ENCODE measurements at places on chromosomes 11 and 22.
A peak's percentile ranks its signal among the peaks of the same experiment; 100 is the strongest.

- no peak for DNase-seq
Measured at GRCh38 chr11:64751580-64751979, 7.6 kb upstream of the RASGRP2 start.

- no peak for DNase-seq
Measured at GRCh38 chr11:129324533-129325175, 51.0 kb upstream of the BARX2 start.

GRCh38 chr11:19164230-19164855, 37.4 kb downstream of the CSRP3 start:
- no peak for DNase-seq

- no peak for DNase-seq
Measured at GRCh38 chr11:10979529-10979928, 121.7 kb upstream of the ZBED5 start.

- DNase-seq: no peak
Measured at GRCh38 chr11:84526250-84526649, 1100.9 kb downstream of the DLG2 start.

- DNase-seq: no peak
Measured at GRCh38 chr22:36580371-36580770, 51.4 kb upstream of the EIF3D start.

DNA sequence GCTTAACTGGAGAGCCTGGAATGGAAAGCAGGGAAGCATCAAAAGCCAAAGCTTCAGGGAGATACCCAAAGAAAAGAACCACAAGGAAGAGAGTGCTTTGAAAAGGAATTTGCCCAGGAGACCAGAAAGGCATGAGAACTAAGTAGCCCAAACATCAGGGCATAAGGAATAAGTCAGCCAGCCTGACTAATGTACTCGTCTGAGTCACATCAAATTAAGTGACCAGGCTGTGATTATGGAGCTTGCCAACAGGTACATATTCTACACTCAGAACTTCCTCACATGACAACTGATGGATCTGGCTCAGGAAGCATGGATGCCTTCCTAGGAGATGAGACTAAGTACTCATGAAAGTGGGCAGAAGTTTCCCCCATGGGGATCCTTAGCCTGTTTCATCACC, 366.7 kb downstream of the BUD13 start:
- no peak for DNase-seq

DNA sequence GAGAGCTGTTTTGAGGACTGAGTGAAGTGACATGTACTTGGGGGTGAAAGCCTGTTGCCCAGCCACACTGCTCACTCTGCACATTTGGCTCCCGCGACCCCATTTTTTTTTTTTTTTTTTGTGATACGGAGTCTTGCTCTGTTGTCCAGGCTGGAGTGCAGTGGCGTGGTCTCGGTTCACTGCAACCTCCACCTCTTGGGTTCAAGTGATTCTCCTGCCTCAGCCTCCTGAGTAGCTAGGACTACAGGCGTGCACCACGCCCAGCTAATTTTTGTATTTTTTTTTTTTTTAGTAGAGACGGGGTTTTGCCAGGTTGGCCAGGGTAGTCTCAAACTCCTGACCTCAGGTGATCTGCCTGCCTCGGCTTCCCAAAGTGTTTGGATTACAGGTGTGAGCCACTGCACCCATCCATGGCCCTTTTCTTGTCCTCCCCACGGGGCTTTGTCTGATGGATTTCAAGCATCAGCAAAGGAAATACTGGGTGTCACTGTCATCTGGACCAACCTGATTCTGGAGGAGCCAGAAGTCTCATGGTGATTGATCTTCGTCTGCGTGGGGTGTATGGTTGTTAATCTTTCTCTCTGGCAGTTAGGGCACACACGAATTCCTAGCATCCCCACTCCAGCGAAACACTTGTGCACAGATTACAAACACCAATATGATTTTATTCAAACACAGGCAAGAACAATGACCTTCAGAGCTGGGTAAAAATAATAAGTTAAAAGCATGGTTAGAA, 3.4 kb upstream of the UCP3 start:
- no peak for DNase-seq

GRCh38 chr11:17026487-17027082, 12.4 kb upstream of the PLEKHA7 start:
- no peak for DNase-seq

- no peak for DNase-seq
Measured at GRCh38 chr22:27791859-27792241, 9.7 kb downstream of the MN1 start.

DNA sequence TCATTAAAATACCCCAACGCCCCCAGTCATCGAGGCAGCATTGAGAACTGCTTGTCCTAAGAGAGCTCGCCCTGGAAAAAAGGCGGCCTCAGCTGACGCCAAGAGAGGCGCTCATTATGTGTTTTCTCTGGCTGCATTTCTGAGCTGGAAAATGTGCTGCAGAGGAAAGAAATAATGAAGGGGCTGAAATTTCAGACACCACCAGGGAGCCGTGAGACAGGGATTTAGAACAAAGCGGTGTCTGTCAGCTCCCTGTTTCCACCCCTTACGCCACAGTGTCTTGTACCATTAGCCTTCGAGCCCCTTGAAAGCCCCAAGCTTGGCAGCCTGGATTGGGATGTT, 14.4 kb downstream of the USH1C start:
- no peak for DNase-seq

GRCh38 chr22:46609175-46609690, 11.0 kb upstream of the GRAMD4 start:
- DNase-seq: no peak

DNA sequence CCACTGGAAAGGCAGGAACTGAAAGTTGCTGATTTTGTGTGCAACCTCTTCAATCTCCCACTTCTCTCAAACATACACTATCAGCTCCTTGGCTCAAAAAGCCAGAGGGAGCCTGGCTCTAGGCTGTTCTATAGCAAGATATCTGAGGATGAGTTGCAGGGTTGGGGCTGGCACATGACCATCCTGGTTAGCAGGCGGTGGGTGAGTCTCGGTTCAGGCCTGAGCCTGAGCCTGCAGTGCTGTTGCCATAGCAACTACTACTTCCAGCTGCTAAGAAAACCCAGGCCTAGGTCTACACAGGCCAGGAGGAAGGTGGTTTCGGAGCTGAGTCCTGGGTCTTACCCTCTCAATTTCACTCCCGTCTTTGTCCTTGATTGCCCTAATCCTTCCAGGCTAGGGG, 39.0 kb downstream of the CWC15 start:
- DNase-seq: no peak

DNA sequence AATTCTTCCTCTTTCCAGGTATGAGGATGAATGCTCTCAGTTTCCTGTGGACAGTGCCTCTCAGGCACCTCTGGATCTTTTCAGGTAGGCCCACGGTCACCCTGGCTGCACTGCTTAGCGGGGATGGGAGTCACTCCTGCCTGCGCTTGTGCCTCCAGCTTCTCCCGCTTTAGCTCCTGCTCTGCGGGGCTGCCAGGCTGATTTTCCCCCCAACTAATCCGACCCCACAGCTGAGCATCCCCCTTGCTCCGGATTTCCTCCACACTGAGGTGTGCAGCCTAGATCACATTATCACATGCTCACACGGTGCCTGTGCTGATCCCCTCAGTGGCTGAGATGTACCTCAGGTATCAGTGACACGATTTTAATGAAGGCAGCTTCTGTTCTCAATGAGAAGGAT, 879.1 kb downstream of the OPCML start:
- DNase-seq: no peak

- DNase-seq: no peak
Measured at GRCh38 chr22:24457894-24458420, 30.6 kb downstream of the ADORA2A start.

- DNase-seq: no peak
Measured at GRCh38 chr22:20000246-20001081, 16.2 kb downstream of the ARVCF start.

GRCh38 chr11:34809191-34810106, 106.7 kb downstream of the APIP start:
- no peak for DNase-seq

- DNase-seq: no peak
Measured at GRCh38 chr11:1878137-1879031, 13.3 kb downstream of the PRR33 start.

DNA sequence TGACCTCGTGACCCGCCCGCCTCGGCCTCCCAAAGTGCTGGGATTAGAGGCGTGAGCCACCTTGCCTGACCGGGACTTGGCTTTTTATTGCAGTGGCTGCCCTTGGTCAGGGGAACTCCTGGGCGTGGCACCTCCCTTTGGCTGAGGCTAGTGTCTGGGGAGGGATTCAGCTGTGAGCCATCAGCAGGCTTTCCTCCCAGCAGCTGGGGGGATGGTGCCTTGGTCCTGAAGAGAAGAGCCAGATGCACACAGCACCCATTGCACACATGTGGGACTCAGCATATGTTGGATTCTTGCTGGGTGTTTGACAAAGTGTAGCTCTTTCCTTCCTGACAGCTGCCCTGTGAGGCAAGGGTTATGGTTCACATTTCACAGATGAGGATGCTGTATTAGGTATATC, 8.4 kb downstream of the CYTH4 start:
- no peak for DNase-seq

DNA sequence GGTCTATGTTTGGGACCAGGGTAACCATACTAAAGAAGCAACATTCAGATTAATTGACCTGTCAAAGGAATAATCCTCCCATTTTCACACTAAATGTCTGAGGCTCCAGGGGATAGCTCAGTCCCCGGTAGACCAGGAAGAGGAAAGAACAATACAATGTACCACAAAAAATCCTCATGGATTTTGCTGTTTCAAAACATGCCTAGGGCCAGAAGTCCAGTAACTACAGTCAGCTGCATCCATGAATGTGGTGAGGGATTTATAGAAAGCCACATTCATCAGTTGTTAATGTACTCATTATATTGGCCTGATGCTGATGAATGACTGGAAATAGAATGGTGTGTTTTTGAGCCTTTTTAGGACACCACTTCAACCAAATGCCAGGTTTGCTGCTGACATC, 6.9 kb upstream of the ETS1 start:
- no peak for DNase-seq

- peak; percentile 58 for DNase-seq
Measured at GRCh38 chr22:20117633-20118299, 740 bp upstream of the TRMT2A start.

GRCh38 chr11:17388609-17389210, at the start of gene KCNJ11:
Gene KCNJ11, minus strand, starts transcription at chr11:17388659. Its CDS starts 568 bp downstream, at chr11:17388091.
- no peak for DNase-seq

GRCh38 chr11:9962722-9963121, 298.8 kb downstream of the SWAP70 start:
- no peak for DNase-seq

DNA sequence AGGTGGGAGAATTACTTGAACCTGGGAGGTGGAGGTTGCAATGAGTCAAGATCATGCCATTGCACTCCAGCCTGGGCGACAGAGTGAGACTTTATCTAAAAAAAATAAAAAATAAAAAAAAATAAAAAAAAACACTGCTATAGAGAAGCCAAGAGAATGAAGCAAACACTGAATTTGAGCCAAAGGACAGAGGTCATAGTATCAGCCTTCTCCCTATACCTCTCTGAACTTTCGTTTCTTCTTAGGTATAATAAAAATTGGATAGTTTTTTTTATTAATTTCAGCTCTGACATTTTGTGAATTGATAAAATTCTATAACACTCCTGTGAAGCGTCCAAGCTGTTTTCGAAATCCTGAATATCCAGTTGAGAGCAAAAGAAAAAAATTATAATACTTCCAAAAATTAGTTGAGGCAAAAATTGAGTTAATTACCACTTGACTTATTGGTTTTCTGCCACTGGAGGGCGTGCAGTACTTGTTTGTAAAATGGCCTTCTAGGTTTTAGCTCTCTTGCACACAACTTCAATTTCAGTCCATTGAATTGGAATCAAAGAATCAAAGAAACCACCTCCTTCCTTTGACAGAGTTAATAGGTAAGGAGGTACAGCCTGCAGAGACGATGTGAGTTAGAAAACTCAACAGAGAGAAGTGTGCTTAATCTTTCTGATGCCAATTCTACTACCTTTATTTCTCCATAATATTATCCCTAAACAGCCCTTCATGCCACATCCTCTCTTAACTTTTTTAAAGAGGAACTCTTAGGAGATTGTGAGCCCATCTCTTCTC, 143.2 kb downstream of the BBOX1 start:
- peak; percentile 4 for DNase-seq

GRCh38 chr22:37981282-37982011, 2.9 kb downstream of the SOX10 start:
- no peak for DNase-seq

DNA sequence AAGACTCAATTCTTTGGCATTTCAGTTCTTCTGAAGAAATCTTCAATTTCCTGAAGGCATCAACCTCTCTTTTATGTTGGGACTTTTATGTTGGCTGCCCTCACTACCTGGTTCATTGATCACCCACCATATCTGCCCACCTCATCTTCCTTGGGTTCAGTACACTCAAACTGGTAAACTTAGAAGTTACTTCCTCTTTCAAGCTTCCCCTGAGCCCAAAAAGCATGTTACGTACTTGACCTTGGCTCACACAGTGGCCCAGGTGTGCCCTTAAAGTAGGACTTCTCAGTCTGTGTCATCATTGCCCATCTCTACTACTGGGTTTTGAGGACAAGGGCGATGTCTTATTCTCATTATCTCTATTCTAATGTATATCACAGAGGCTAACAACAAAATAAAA, 86.1 kb downstream of the GRIA4 start:
- DNase-seq: no peak

Data from activated naive CD8-positive, alpha-beta T cell treated with anti-CD3 and anti-CD28 coated beads, Interleukin-2, amount 50 U/mL, for 16 hours (primary cell).